ENCODE measurements at places on chromosomes 2 and 18.

GRCh38 chr18:74116633-74117554, 30.7 kb downstream of the FBXO15 start:
- no peaks in the 10 kb centered on the region for H3K4me1 ChIP-seq
- no peaks in the 10 kb centered on the region for H3K36me3 ChIP-seq
- DNase-seq: no peak
- H3K4me3 ChIP-seq: no peak overlapping the region
- H3K27ac ChIP-seq: no peak overlapping the region
- H3K27me3 ChIP-seq: no peaks in the 10 kb centered on the region

- peak; percentile 52 for DNase-seq
- H3K4me1 ChIP-seq: no peaks in the 10 kb centered on the region
- no peaks in the 10 kb centered on the region for H3K27me3 ChIP-seq
Measured at GRCh38 chr18:70781860-70782453, 493.1 kb downstream of the SOCS6 start.

DNA sequence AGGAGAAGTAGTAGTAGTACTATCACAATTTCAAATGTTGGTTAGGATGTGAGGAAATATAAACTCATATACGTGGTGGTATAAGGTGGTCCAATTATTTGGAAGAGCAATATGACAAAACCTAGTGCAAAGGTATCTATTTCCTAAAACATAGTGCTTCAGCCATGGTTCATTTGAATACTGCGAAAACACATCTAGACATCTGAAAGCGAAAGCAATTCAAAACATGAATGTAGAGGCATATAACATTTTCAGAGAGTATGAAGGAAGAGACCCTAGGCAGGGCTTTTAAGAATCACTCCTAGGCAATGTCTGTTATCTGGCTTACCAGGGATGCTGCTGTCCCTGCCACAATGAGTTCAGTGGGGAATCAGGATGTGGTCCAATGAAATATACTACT, 1085.8 kb downstream of the TDRD15 start:
- no peak for DNase-seq
- no peak overlapping the region for H3K27ac ChIP-seq
- H3K4me1 ChIP-seq: no peaks in the 10 kb centered on the region
- no peaks in the 10 kb centered on the region for H3K27me3 ChIP-seq
- H3K36me3 ChIP-seq: no peaks in the 10 kb centered on the region

DNA sequence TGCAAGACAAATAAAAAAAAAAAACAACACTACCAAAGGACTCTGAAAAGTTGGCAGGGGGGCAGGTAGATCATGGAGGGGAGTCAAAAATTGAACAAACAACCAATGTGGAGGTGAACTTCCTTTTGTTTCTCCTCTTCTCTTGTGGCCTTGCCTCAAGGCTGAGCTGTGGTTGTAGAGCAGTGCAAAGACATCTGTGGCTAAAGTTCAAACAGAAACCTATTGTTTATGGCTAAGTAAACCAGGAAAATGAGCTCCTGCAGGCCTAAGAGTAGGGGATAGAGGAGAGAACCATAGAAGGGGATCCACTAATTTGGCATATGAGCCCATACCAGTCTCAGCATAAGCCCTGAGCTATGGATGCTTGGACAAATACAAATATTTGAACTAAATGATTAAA, 40.2 kb upstream of the EGR4 start:
- DNase-seq: no peak
- no peaks in the 10 kb centered on the region for H3K27me3 ChIP-seq
- no peaks in the 10 kb centered on the region for H3K4me1 ChIP-seq
- no peaks in the 10 kb centered on the region for H3K36me3 ChIP-seq
- H3K27ac ChIP-seq: no peak overlapping the region

GRCh38 chr2:240889601-240890560, 6.1 kb downstream of the MAB21L4 start:
- H3K36me3 ChIP-seq: no peaks in the 10 kb centered on the region
- H3K4me1 ChIP-seq: peaks cover 9% of the 10 kb centered on the region
- DNase-seq: peak; percentile 74
- H3K4me3 ChIP-seq: no peak overlapping the region

DNA sequence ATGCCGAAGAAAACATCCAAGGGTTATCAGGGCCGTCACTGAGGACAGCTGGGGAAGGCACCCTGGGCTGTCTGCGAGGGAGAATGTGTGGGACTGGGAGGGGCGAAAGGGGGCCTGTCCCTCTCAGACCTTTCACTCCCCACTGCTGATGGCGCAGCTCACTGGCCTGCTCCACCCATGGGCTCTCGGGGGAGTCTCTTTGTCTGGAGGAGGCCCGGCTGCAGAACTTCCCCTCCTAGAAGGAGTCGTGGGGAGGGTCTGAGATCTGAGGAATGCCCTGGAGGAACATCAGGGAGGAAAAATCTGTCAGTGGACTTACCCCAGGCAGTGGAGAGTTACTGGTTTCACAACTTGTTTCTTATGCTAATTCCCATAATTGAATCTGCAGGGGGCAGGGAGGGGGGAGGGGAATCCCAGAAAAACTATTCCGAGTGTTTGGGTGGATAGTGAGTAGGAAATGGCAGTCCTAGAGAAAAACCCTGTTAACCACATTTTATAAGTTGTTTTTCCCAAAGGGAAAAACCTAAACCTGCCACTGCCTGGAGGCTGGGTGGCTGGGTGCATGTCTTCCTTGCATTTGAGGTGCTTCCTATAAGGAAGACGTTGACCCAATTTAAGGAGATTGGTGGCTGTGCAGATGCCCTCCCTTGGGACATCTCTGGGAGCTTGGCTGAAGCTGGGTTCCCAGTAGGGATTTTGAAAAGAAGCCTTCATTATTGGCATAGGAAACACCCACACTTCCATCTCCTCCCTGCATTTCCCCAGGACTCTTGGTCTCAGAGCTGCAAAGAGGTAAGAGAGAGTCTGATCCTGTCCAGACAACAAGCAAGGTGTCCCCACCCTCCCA, 11.7 kb upstream of the SEMA4C start:
- no peaks in the 10 kb centered on the region for H3K27me3 ChIP-seq
- H3K4me1 ChIP-seq: no peaks in the 10 kb centered on the region
- H3K27ac ChIP-seq: no peak overlapping the region

Data from colonic mucosa (tissue), 4 donors.